Posterior vena cava (tissue), 2 donors: ENCODE measurements at places on chromosomes 3 and 15. TPM values are rescaled to one million over a fixed set of nuclear protein-coding genes. Genes with fewer than 3 reads are reported as not detected.

The ZNF662 gene
- 9.8 TPM for total RNA-seq

The PLSCR2 gene
- 0.43 TPM for total RNA-seq

The SEMA3F gene
- 27.8 TPM for total RNA-seq

The CD200 gene
- total RNA-seq, result 7.7 TPM

The STX19 gene
- not detected for total RNA-seq

The POTEB3 gene
- not detected for total RNA-seq

The P4HTM gene
- total RNA-seq, result 26.1 TPM

The PDIA3 gene
- total RNA-seq, result 258 TPM

The LDHAL6B gene
- not detected for total RNA-seq

The PTPN9 gene
- 21.7 TPM for total RNA-seq

The COL6A5 gene
- total RNA-seq, result not detected

The EOGT gene
- 87.8 TPM for total RNA-seq

The FBXO45 gene
- 7.5 TPM for total RNA-seq

The TUSC7 gene
- not detected for total RNA-seq

The VILL gene
- total RNA-seq, result 5.9 TPM

The COL8A1 gene
- 105 TPM for total RNA-seq

The TSPAN3 gene
- total RNA-seq, result 128 TPM

The HHLA2 gene
- not detected for total RNA-seq

The CCNB2 gene
- total RNA-seq, result 0.24 TPM

The CCDC54 gene
- not detected for total RNA-seq

The FETUB gene
- 0.90 TPM for total RNA-seq

The SERPINI2 gene
- 0.81 TPM for total RNA-seq

The TMEM266 gene
- total RNA-seq, result 0.28 TPM

The UROC1 gene
- total RNA-seq, result not detected

The SCAMP5 gene
- total RNA-seq, result 2.9 TPM

The ERICH6 gene
- total RNA-seq, result not detected

The RASGRP1 gene
- total RNA-seq, result 0.67 TPM

The EFHB gene
- total RNA-seq, result 1.1 TPM

The GPR149 gene
- total RNA-seq, result not detected

The PAQR9 gene
- total RNA-seq, result not detected

The GOLGA8T gene
- not detected for total RNA-seq

The TWF2 gene
- total RNA-seq, result 51.0 TPM

The C3orf49 gene
- not detected for total RNA-seq

The SLC51A gene
- total RNA-seq, result not detected

The PLA2G4F gene
- not detected for total RNA-seq

The CD276 gene
- total RNA-seq, result 84.1 TPM

The FAN1 gene
- total RNA-seq, result 4.0 TPM

The SLC38A3 gene
- total RNA-seq, result 0.62 TPM

The MUC4 gene
- not detected for total RNA-seq

The C3orf85 gene
- not detected for total RNA-seq

The TBC1D2B gene
- total RNA-seq, result 46.5 TPM

The MCF2L2 gene
- 0.38 TPM for total RNA-seq

The SERF2 gene
- total RNA-seq, result 766 TPM

The SENP7 gene
- total RNA-seq, result 17.0 TPM

The WDR93 gene
- not detected for total RNA-seq

The LXN gene
- 42.2 TPM for total RNA-seq

The LMOD3 gene
- not detected for total RNA-seq

The C15orf62 gene
- 0.10 TPM for total RNA-seq

The KBTBD13 gene
- total RNA-seq, result 0.57 TPM

The LNP1 gene
- 7.6 TPM for total RNA-seq

The GOLGA6L6 gene
- not detected for total RNA-seq

The GHSR gene
- not detected for total RNA-seq

The CCR8 gene
- not detected for total RNA-seq

The IL5RA gene
- 0.46 TPM for total RNA-seq

The MAP2K5 gene
- 21.7 TPM for total RNA-seq

The OXTR gene
- total RNA-seq, result 1.1 TPM

The FOXL2NB gene
- total RNA-seq, result not detected
